ENCODE measurements at places on chromosomes 5 and 9.

DNA sequence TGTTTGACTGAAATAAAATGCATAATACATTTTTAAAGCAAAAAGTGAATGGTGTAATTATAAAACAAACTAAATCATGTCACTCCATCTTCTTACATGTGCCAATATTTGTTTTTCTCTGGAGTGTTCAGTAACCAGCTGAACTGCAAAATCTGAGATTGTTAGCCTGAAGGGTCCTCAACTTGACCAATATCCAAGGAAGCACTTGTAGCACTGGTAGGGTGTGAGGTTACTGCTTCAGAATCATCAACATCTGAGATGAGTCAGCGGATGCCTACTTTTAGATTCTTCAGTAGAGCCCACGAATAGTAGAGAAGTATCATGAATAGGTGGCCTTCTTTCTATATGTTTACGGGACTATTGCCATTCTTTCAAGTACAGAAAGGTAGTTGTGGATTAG is 226.7 kb downstream of the TLE4 start:
- DNase-seq: no peak

DNA sequence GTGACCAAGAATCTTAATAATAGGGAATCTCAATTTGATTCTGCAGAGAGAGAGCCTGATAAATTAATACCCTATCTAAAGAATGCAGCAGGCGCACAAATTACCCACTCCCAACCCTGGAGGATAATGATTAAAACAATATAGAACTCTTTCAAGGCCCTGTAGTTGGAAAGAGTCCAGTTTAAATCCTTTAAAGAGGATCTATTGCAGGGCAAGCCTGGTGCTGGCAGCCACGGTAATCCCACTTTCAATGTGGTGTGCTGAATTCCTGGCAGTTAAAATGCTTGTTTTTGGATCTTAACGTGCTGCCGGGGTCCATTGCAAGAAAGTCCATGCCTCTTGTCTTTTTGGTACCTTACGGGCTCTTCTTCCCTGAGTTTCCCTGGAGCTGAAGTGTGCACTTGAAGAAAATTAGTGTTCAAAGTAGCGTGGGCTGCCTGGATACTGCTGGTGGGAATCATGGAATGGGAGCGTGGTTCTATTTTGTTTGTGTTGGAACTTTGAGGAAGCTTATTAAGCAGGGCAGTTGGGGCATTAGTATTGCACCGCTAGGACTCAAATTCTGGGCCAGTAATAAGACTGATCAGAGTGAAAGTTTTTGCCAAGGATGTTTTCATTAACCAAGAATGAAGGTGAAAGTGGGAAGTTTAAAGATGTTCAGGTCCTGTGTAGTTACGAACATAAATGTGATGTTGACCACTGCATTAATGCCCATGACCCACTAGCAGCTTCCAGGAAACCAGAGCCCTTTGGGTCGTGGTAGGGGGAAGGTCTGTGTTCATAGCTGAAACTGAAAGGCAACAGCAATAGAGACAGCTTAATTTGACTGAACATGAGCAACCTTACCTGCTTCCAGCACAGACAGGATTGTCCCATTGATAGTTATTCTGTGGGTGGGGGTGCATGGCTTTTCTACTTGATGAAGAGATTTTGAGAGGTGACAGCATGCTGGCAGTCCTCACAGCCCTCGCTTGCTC is 20.8 kb downstream of the MARCHF6 start:
- DNase-seq: no peak

- DNase-seq: no peak
These were observed 15.2 kb upstream of the PHYKPL start for GRCh38 chr5:178247481-178248456.

GRCh38 chr5:174301848-174302625 is 256.5 kb downstream of the NSG2 start:
- no peak for DNase-seq

- DNase-seq: no peak
These were observed 46.8 kb downstream of the DBH start for GRCh38 chr9:133682818-133683585.

- DNase-seq: peak; percentile 10
These were observed 39.0 kb upstream of the DMXL1 start for GRCh38 chr5:119031905-119032304.

- no peak for DNase-seq
These were observed 15.9 kb downstream of the TCF7 start for GRCh38 chr5:134130239-134130945.

- DNase-seq: no peak
These were observed 32.8 kb upstream of the SMIM32 start for GRCh38 chr5:136225796-136226195.

- no peak for DNase-seq
These were observed 419.9 kb downstream of the NTRK2 start for GRCh38 chr9:85089188-85089969.

DNA sequence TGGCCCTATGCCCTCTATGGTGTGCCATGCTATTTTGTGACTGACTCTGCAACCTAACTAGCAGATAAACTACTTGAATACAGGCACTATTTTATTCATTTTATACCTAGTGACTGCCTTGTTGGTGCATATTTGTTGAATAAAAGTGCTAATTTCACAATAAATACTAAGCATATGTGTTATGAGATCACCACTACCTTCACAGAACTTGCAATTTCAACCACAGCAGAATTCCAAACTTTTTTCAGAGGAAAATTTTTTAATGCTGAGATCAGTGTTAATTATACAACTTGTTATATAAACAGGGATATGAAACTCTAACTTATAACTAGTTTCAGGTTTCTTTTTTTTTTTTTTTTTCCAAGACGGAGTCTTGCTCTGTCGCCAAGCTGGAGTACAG is 94.8 kb downstream of the NR3C1 start:
- no peak for DNase-seq

- DNase-seq: no peak
These were observed 37.9 kb upstream of the DPYSL3 start for GRCh38 chr5:147547730-147548129.

DNA sequence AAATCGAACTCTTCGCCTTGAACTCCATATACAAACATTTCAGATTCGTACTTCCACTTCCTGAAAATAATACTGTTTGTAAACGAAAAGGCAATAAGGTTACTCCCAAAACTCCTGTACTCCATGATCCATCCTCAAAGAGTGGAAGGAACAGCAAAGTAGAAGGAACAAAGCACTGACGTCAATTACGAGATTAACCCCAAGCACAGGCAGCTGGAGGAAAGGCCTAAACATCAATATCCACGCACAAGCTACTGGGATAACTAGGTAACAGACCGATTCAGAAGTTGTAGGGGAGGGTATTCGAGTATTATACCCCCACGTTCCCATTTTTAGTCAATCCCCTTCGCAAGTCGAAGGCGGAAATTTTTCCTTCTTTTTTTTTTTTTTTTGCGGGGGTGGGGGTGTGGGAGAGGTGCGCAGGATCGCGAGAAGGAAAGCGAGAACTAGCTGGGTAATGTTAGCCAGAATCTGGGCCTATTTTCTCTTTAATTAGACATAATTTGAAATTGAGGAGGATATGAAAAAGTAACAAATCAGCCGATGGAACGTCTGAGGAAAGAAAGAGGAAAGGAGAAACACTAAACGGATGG is 909 bp downstream of the AFF4 start:
- DNase-seq: peak; percentile 72

DNA sequence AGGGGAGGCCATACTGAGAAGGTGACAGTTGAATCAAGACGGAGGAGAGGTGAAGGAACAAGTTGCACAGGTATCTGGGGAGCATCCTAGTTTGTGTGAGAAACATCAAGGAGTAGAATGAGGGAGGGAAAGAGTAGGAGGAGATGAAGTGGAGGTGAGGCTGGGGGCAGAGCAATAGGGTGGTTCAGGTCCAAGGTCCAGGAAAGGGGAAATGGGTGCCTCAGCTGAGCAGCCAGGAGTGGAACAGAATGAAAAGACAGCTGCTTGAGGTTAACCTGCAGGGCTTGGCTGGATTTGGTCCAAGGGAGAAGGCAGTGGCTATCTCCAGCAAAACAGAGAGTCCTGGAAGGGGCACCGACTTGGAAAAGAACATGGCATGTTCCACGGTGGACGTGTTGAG is 5.3 kb downstream of the SLC1A1 start:
- DNase-seq: no peak

DNA sequence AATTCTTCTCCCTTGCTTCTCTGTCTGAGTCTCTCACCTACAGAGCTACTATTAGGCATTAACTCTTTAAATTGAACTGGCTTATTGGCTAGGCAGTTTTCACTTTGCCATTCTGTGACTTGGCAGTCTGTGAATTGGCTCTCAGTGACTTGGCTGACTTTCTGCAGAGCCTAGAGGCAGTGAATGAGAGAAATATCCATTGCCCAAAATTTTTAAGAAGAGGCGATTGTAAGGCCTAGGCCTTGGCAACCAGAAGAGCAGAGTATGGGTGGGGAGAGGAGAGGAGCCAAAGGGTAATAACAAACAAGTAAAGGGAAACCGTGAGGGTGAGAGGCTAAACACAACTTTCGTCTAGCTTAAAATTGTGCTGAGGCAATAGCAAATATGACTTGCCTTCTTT is 176.7 kb downstream of the PRR16 start:
- DNase-seq: no peak

- no peak for DNase-seq
These were observed 8.1 kb upstream of the RNU6ATAC start for GRCh38 chr9:134172198-134173126.

DNA sequence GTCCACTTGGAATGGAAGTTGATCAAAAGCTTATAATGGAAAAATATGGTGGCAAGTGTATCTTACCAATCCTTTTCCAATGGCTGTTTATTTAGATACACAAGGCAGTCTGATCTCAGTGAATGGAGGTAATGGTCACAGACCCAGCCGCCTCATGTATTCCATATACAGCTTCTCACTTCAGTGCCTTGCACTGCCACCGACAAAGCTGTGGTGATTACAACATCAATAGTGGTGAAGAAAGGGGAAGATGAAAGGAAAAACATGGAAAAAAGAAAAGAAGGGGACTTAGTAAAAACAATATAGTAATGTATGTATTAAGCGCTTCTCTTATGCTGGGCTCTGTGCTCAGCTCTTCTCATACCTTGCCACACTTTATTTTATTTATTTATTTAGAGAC is 297.3 kb upstream of the RASA1 start:
- no peak for DNase-seq

GRCh38 chr5:2783223-2783622 is 31.7 kb upstream of the IRX2 start:
- DNase-seq: no peak

DNA sequence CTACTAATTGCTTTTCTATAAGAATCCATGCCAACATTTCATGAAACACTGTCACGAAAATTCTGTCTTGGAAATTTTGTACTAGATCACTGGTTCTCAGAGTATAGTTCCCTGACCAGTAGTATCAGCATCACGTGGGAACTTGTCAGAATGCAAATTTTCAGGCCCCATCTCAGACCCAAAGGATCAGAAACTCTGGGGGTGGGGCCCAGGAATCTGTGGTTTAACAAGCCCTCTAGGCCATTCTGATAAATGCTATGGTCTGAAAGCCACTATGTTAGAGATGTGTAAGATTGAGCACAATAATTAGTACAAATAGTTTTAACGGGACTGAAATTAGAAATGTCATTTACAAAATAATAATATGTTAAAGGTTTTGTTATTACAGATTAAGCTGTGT is 615.7 kb upstream of the ARRDC3 start:
- no peak for DNase-seq

DNA sequence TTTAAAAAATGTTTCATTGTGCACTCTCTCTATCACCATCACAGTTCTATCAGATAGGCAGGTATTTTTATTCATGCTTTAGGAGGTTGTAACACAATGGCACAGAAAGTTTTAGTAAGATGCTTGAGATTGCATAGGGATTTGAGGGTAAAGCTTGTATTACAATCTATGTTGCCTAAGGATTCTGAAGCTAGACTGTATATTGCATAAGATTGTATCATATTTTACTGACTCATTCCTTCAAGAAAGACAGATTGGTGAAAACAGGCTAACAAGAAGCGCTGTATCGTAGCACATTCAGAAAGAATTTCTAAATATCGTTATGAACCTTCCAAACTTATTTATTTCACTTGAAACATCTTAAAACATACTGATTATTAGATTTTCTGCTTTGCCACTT is 577.7 kb downstream of the EBF1 start:
- peak; percentile 8 for DNase-seq

DNA sequence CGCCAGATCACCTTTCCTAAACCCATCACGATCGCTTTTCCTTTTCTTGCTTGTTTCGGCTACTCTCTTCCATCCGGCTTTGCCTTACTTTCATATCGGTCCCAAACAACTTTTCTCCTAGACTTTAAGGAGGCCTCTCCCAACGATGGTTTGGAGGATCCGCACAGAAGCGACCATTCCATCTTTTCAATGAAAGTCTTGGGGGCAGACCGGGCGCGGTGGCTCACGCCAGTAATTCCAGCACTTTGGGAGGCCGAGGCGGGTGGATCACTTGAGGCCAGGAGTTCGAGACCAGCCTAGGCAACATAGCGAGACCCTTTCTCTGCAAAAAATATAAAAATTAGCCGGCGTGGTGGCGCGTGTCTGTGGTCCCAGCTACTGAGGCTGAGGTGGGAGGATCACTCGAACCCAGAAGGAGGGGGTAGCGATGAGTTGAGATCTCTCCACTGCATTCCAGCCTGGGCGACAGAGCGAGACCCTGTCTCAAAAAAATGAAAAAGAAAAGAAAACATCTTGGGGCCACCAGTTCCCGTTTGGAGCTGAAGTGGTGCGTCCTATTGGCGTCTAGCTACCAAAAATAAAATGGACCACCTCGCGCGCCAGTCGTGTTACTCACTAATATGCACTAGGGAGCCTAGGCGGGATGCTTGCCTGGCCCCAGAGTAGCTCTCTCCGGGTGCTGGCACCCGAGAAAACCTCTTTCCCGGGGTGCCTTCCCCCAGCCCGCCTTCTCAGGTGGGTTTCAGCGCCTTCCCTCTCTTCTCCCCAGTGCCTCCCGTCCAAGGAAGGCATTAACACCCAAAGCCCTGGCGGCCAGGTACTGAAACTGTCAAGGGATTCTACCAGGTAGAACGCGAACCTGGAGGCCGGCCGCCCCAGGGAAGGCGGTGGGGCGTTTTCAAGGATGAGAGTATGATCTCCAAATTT is 800 bp upstream of the AP3B1 start:
- peak; percentile 66 for DNase-seq

DNA sequence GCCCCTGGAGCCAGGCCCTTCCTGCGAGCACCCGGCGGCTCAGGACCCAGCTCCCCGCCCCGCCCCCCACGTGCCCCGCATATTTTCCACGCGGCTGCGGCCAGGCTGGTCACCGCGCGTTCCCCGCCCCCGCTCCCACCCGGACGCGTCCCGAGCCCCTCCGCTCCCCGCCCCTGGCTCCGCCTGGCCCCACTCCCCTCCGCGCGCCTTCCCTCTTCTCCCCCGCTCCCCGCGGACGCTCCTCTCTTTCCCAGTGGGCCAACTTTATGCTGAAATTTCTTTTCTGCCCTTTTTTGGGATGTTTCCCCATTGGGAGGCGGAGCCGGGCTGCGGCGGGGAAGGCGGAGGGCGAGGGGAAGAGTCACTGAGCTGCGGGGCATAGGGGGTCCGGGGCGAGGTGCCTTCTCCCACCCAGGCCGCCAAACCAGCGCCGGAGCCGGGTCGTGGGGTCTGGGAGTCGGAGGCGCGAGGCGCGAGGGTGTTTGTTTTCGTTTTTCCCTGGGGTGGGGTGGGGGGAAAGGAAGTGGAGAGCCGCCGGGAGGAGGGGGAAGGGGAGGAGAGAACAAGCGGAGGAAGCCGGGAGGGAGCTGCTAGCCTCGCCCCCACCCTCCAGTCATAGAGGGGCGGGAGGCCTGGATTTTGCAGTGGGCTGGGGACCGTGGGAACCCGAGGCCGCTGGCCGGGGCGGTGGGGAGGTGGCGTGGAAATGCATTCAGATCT is 1.0 kb upstream of the TPM2 start:
- peak; percentile 31 for DNase-seq

- peak; percentile 26 for DNase-seq
These were observed 239.3 kb upstream of the GRIN3A start for GRCh38 chr9:101977614-101978210.
